ENCODE measurements at places on chromosomes 1 and 21.

DNA sequence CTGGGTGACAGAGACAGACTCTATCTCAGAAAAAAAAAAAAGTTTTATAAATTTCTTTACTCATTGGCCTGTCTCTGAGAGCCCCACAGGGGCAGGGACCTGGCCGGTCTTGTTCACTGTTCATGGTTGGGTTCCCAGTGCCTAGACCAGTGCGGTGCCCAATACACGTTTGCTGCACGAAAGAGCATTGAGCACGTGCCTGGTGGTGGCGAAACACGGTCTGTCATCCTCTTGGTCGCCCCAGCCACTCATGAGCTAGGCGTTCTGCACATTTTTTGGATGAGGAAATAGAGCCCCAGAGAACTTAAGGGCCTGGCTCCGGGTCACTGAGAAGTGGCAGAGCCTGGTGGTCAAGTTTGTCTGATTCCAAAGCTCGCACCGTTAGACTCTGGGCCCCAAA, 18.7 kb upstream of the EPHA8 start:
- no peak for DNase-seq

DNA sequence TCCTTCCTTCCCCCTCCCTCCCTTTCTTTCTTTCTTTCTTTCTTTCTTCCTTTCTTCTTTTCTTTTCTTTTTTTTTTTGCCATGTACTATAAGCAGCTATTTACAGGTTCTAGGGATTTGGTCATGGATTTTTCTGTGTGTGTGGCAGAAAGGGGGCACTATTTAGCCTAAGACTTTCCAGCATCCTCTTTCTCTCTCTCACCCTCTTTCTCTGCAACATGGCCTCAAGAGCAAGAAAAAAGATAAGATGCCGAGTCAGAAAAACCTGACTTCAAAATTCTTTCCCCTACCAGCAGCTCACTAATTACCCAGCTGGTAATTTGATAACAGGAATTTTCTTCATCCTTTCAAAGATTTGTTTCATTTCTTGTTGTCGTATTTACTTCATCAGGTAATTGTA, 458.3 kb upstream of the ADAMTS5 start:
- DNase-seq = no peak

GRCh38 chr1:11788549-11789053, 17.2 kb downstream of the MTHFR start:
- no peak for DNase-seq

GRCh38 chr21:41929248-41929647, 24.6 kb downstream of the C2CD2 start:
- DNase-seq = no peak

GRCh38 chr1:51689075-51689440, 72.2 kb downstream of the OSBPL9 start:
- DNase-seq = no peak

GRCh38 chr1:71950579-71950978, 331.8 kb downstream of the NEGR1 start:
- DNase-seq = no peak

DNA sequence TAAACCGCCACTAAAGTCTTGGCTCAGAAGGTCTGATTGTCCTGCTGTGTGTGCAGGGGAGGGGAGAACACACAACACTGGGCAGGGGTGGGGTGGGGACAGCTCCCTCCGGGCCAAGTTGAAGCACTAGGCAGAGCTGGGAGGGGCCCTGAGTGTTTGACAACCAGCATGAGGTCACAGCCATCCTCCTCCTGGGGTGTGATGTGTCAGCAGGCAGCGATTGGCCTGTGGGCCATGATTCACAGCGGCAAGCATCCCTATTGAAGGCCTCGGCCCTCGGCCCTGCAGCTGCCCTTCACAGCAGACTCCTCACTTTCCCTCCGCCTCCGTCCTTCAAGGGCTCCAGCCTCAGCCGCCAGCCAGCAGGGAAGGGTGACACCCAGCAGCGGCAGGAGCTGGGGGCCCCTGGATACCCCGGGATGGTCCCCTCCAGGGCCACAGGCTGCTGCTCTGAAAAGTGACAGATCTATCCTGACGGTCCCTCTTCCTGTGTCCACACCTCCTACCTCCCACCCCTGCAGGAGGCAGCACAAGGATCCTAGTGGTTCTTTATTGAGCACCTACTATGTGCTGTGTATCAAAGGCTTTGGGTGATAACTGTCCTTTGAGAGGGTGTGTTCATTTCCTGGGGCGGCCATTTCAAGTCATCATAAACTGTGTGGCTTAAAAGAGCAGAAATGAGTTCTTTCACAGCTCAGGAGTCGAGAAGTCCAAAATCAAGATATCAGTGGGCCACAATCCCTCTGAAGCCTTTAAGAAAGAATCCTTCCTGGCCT, 66.0 kb upstream of the SLC25A33 start:
- no peak for DNase-seq

DNA sequence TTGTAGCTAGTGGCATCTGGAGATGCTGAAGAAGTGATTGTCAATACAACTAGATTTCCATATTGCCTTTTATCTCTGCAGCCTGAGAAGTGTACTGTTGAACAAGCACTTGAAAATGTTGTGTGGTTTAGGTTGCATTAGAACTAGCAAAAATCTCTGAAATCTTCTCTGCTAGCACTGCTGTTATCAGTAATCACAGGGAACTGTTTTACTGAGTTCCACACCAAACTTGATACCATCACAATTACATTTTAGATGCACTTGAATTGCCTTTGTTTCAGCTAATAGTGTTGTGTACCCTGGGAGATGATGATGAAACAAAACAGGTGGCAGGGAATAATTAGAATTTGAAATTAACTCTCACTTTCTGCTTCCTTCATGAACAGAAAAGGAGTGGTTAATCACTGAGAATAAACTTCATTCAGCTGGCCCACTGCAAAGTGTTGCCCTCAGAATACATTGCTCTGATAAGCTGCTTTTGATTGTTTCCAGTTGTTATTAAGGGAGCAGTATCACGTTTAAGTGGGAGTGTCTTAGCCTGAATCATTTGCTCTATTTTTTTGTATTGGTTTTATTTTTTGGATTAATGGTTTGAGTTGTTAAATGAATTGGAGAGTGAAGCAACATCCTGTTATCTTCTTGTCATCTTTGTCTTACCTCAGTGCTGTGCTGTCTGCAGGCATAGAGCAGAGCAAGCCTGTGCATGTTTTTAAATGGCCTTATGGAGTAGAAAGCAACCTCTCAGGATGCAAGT, 13.0 kb downstream of the FAM20B start:
- DNase-seq = no peak

DNA sequence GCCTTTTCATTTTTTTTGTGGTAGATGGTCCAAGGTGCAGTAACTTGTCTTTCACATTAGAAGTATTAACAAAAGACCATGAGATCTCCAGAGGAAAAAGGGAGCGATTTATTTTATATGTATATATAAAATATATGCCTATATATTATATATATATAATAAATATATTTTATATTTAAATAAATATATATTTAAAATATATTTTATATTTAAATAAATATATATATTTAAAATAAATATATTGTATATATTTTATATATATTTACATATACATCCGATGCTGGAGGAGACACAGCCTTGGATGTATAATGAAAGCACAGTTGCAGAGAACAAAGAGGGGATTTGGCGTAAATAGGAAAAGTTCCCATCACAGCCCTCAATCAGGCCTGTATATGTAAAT, 182.1 kb downstream of the KCNK2 start:
- DNase-seq = no peak

- no peak for DNase-seq
Measured at GRCh38 chr1:220298470-220299205, 26.4 kb upstream of the RAB3GAP2 start.

- DNase-seq = no peak
Measured at GRCh38 chr1:31620631-31621497, 3.4 kb downstream of the HCRTR1 start.

DNA sequence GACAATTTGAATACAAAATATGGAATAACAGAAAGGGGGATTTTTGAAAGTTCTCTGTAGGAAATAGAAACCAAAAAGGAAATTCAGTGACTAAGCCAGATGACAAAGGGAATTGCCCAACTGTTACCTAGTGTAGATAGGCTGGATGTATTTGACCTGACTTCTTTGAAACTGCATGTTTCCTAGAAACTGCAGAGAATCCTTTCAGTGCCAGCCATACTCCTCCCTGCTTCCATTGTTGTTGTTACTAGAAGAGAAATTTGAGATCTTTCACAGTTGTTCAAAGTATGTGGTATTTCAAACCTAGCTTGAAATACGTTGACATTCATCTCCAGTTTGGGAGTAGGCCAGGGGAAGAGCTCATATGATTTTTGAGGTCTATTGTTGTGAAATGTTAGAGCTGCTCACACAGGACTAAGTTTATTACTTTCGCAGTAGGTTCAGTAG, 1.8 kb upstream of the GBP5 start:
- no peak for DNase-seq

- DNase-seq = no peak
Measured at GRCh38 chr1:85577419-85578320, 2.9 kb upstream of the CCN1 start.

DNA sequence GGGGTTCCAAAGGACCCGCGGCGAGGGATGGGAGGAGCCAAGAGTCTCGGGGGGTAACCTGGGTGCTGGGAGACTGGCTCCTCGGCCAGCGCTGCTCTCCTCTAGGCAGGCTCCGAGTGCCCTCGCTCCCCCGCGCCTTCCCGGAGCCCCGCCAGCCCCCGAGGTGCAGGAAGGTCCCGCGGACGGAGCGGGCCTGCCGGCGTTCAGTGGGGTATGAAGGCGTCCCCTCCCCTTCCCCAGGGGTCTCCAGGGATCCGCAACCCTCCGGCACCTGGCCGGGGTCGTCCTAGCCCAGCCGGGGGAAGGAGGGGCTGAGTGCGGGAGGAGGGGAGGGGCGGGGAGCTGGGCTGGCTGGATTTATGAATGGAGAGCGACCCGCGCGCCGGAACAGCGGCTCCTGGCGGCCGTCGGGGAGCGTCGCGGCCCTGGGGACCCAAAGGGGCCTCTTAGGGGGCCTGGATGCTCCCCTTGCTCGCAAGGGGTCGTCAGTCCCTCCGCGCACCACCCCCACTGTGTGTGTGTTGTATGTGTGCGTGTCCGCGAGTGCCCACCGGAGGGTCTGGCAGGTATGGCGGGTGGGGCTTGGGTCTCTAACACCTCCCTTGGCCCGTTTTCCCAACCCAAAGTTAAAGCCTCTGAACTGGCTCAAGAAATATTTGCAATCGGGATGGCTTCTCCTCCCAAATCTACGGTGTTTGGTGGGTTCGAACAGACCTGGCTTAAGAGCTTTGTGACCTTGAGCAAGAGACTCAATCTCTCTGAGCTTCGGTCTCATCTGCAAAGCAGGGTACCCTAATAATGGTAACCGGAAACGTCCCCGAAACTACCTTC, 642 bp downstream of the HCRTR1 start:
- DNase-seq = no peak

GRCh38 chr1:75954586-75954985, 22.4 kb upstream of the ASB17 start:
- DNase-seq = no peak

- DNase-seq = peak; percentile 13
Measured at GRCh38 chr1:169586395-169587255, at the start of gene F5. Gene F5, minus strand, starts transcription at chr1:169586481. Its CDS starts 95 bp downstream, at chr1:169586386.

GRCh38 chr1:20819818-20820217, 32.7 kb upstream of the HP1BP3 start:
- DNase-seq = no peak

- DNase-seq = no peak
Measured at GRCh38 chr1:81125672-81126071, 675.1 kb upstream of the ADGRL2 start.

DNA sequence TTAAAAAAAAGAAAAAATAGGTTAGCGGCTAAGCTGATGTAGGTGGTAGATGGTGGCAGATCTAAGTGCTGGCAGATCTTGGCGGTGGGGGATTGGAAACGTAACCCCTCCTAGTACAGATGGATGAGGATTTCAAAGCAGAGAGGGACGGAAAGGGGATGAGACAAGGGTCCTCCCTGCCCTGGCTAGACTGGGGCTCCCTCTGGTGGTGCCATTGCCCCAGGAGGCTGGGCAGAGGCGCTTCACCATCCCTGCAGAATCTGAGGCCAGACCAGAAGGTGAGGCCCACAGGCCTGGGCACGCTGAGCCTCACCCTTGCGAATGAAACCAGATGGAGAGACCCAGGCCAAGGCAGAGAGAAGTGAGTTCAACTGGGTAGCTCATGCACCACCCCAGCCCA, 7.0 kb upstream of the PLEKHA6 start:
- no peak for DNase-seq

GRCh38 chr1:201137579-201138310, 10.8 kb upstream of the ASCL5 start:
- peak; percentile 45 for DNase-seq

DNA sequence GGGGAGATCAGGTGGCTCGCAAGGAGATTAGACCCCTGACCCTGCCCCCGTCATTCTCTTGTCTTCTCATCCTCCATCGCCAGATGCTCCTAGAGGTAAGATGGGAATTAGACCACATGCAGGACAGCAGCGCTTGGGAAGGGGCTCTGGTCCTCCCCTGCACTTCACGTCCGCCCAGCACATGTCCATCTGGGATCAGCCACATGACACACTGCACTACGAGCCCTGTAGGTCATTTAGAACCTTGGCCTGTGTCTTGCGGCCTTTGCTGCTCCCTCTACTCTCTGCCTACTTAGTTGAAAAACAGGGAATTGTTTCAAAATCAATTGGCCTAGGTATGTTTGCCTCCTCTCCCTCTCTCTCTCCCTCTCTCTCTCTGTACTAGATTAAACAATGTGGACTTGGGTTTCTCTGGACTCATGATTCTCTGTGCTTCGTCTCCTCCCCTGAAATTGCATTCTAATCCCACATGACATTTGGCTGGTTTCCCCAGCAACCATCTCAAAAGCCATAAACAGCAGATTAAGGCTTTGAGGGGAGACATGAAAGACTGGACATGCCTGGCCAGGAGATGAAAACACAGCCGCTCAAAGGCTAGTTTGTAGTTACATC, 3.8 kb upstream of the NCMAP start:
- no peak for DNase-seq

DNA sequence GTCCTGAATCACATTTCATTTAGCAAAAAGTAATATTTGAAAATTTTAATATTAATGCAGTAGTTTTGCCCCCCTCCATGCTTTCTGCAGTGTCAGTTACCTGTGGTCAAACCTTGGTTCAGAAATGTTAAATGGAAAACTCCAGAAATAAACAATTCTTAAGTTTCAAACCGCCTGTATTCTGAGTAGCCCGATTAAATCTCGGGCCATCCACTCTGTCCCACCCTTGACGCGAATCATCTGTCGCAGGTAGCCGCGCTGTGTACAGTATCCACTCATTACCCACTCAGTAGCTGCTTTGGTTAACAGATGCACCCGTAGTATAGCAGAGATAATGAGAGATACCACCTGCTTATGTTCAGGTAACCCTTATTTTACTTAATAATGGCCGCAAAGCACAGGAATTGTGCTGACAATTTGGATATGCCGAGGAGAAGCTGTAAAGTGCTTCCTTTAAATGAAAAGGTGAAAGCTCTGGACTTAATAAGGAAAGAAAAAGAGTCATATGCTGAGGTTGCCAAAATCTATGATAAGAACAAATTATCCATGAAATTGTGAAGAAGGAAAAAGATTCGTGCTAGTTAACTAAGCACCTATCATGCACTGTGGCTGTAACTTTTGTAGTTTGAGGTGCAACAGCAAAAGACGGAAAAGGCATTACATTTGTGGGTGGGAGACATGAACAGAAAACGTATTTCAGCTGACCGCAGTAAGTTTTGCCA, 889 bp upstream of the SCYL3 start:
- no peak for DNase-seq
